ENCODE measurements at places on chromosomes 7 and 10.

- no peak for DNase-seq
Measured at GRCh38 chr10:124611738-124612137, 132.4 kb downstream of the FAM53B start.

GRCh38 chr10:17200001-17200911, 1.2 kb downstream of the TRDMT1 start:
- DNase-seq = peak; percentile 28

GRCh38 chr7:17463511-17464085, 165.1 kb downstream of the AHR start:
- DNase-seq = no peak

DNA sequence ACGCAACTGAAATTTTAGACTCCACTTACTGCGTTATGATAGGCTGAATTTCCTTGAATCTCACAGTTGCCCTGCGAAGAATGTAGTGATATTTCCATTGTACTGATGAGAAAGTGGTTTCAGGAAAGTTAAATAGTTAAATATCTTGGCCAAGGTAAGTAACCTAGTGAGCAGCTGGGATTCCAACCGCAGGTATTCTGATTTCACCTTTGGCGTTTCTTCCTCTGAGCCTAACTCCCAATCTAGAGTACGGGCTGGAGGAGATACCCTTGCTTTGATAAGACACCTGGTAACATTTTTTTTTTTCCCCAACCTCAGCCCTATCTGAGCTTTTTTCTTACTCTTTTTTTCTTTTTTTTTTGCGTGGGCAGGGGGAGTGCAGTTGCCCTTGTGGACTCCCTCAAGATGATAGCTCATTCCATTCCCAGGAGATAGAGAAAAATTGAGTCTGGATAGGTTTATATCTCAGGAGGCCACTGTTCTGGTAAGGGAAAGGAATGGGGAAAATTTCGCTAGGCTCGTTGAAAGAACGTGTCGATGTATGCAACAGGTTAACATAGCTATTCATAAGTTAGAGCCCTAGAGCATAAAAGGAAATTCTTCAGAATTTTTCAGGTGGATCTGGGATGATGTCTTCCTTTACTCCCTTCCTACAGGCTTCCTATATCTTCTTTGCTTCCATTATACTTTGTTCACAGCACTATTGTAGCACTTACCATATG, 3.1 kb upstream of the TAS2R38 start:
- no peak for DNase-seq

DNA sequence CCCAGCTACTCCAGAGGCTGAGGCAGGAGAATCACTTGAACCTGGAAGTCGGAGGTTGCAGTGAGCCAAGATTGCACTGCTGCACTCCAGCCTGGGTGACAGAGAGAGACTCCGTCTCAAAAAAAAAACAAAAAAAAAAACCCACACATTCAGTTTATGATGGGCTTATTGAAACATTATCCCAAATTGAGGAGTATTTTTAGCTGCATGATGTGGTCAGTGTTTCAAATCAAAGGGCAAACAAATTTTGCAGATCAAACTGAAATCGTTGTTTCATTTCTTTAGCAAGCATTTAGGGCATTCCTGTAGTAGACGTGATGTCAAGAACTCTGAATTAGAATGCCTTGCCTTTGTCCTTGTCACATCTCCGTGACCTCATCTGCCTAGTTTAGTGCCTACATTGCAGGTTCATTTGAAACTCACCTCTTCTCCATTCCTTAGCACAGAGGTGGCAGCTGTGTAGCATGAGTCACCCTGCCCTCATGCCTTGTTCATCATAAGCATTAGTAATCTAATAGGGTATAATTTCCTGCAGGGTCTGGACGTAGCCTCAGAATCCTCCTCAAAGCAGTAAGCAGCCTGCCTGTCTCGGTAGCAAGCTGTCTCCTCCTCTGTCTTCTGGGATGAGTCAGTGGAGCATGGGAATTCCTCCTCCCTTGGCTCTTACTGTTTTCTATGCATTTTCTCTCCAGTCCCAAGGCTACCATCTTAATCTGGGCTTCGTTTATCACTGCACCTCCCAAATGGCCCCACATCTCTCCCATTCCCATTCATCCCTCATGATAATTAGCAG, 73.8 kb downstream of the CUL1 start:
- DNase-seq = peak; percentile 74

GRCh38 chr10:6780008-6780677, 200.1 kb upstream of the PRKCQ start:
- DNase-seq = no peak

- peak; percentile 74 for DNase-seq
Measured at GRCh38 chr7:12719141-12719919, 31.9 kb downstream of the ARL4A start.

DNA sequence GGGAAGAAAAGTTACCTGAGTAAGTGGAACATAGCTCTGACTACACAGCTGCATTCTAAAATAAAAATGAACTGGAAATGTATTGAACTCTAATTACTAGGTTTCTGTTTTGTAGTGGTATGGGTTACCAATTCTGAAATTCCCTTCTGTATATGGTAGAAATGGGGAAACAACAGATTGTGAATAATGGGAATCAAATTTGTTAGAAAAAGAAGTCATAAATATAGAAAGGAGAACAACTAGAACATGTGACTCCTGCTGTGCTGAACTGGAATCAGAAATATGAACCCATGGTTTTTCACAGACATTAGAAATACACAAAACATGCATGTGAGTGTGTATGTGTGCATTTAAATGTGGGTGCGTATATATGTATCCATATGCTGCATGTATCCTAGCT, 27.0 kb downstream of the MCMBP start:
- DNase-seq = no peak

DNA sequence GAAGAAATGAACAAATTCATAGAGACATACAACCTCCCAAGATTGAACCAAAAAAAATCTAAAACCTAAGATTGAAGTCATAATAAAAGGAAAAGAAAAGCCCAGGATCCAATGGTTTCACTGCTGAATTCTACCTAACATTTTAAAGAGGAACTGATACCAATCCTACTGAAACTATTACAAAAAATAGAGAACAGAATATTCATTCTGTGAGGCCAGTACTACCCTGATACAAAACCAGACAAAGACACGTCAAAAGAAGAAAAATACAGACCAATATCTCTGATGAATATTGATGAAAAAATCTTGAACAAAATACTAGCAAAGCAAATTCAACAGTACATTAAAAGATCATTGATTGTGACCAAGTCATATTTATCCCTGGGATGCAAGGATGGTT, 128.5 kb upstream of the STEAP1 start:
- no peak for DNase-seq

GRCh38 chr7:17512181-17512675, 213.8 kb downstream of the AHR start:
- no peak for DNase-seq

GRCh38 chr10:18473424-18474117, 177.8 kb downstream of the NSUN6 start:
- DNase-seq = no peak

DNA sequence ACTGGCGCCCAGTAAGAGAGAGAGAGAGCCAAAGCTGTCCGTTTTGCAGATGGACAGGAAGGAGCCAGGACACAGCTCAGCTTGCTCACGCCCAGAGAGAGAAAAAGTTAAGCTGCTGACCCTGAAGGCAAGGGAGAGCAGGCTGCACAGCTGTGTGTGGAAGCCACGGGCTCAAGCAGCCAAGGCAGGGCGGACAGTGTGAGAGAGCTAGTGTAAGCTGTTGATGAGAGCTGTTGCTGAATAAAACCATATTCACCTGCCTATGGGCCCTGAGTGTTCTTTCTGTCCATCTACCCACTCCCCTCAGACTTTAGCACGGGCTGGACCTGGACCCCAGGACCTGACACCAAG, 5.4 kb downstream of the INMT start:
- DNase-seq = no peak

GRCh38 chr7:137235434-137235833, 108.1 kb downstream of the PTN start:
- DNase-seq = no peak

GRCh38 chr7:151992375-151992774, 33.1 kb upstream of the GALNT11 start:
- DNase-seq = peak; percentile 29

- DNase-seq = no peak
Measured at GRCh38 chr10:129868449-129869035, 95.5 kb downstream of the EBF3 start.

- DNase-seq = no peak
Measured at GRCh38 chr7:51620706-51621105, 304.1 kb upstream of the COBL start.

GRCh38 chr7:148584154-148584827, 6.3 kb upstream of the C7orf33 start:
- DNase-seq = no peak

GRCh38 chr7:38679419-38679818, 48.2 kb upstream of the AMPH start:
- DNase-seq = no peak

- no peak for DNase-seq
Measured at GRCh38 chr10:8435186-8436055, 380.9 kb downstream of the GATA3 start.

DNA sequence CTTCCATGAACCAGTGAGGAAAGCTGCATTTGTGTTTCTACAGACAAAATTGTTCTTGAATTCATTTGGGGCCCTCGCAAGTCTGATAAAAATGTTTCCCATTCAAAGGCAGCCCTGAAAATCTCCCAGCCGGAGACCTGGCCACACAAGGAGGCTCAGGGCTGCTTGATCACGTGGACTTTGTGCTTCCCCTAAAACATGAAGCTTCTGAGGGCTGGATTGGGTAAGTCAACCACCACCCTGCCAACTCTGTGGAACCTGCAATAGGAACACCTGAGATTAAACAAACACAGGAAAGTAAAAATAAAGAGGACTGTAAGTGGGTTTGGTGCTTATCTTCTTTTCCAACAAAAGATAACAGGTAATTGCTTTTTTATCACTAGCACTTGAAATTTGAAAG, 133.8 kb downstream of the C10orf90 start:
- no peak for DNase-seq

GRCh38 chr10:113131613-113132261, 181.7 kb downstream of the TCF7L2 start:
- peak; percentile 93 for DNase-seq

- peak; percentile 60 for DNase-seq
Measured at GRCh38 chr7:105775580-105775979, 100.8 kb downstream of the ATXN7L1 start.

GRCh38 chr7:132348341-132348740, 227.9 kb downstream of the PLXNA4 start:
- DNase-seq = no peak

DNA sequence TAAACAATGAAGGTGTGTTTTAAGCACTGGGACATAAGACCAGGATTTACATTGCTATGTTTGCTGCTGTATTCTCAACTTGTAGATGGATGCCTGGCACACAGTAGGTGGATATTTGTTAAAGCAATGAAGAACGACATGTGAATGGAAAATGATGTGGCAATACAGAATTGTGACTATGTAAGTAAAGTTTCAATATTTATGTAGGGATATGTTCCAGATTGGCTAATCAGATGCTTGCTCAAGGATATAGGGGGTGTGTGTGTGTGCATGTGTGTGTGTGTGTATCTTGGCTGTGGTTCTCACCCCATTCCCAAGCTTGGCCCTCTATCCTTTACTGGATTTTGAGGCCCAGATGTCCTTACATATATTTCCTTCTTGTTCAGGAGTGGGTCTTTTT, 42.7 kb upstream of the LAMB1 start:
- peak; percentile 59 for DNase-seq

DNA sequence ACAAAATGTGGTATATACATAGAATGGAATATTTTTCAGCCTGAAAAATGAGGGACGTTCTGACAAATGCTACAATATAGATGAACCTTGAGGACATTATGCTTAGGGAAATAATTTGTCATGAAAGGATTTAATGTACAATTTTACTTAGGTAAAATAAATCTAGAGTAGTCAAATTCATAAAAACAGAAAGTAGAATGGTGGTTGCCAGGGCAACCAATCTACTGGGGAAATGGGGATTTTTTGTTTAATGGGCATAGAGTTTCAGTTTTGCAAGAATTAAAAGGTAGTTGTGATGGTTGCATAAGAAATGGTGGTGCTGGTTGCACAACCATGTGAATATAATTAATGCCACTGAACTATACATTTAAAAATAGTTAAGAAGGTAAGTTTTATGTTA, 296.0 kb upstream of the SP4 start:
- DNase-seq = no peak

GRCh38 chr7:1729183-1729582, 59.1 kb downstream of the ELFN1 start:
- DNase-seq = no peak

GRCh38 chr10:132383101-132383500, 13.9 kb upstream of the PWWP2B start:
- no peak for DNase-seq

DNA sequence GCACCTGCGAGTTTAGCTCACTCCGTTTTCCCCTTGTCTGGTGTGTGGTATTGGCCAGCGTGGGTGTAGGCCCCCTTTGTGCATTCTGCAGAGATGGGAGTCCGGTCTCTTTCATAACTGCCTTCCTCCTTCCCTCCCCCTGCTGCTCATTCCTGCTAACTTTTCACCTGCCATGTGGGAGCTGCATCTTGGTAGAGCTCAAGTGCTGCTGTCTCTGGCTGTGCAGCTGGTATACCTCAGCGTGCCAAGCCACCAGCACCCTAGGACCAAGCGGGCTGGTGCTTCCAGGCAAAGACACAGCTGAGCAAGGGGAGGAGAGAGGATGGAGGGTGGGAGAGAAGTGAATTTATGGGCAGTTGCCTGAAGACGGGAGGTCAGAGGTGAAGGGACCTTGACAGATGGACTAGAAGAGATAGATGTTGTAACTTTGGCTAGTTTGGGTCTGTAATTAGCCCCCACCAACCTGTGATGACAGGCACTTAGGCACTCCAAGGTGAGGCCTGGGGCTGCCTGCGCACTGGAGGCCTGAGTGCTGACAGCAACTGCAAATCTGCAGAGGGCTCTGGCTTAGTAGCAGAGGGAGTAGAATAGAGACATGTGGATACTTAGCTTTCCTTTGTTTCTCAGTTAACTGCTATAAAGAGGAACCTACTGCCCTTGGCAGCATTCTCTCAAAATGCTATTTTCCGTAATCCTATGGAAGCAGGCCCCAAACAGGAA, 148.8 kb upstream of the AGK start:
- no peak for DNase-seq

GRCh38 chr10:7474388-7474787, 63.6 kb upstream of the SFMBT2 start:
- no peak for DNase-seq

- no peak for DNase-seq
Measured at GRCh38 chr10:91210014-91210413, 10.4 kb upstream of the PCGF5 start.

DNA sequence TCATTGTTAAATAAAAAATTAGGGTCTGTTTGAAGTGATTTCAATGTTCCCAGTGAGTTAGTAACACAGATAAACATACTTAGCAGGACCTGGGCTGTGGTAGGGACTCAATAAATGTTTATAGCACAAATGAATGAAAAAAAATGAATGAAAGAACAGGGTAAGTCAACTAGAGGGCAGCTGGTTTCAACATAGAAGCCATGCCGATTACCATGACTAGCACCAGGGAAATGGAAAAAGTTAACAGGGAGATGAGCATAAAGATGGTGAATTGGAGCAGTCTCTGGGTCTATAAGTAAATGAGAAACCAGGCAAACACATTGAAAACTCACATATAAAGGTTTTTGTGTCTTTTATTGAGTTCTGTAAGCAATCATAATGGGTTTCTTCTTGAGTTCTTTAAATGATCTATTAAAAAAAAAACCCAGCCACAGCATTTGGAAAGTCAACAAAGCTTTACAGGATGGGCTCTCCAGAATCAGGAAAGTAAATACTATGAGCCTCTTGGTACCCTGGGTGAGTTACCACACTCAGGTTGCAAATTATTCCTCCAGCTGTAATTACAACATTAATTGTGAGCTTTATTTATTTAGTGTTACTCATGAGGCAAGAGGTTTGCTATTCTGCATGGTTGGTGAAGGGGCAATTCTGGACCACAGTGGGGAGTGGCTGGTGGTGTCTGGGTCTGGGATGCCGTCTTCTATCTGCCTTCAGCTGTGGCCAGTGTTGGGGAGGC, 46.1 kb upstream of the MTPN start:
- DNase-seq = no peak

All from fibroblast of villous mesenchyme (primary cell).